PC-3 (cell line): ENCODE measurements at places on chromosomes 11 and 22.

- DNase-seq = no peak
These were observed 46.4 kb upstream of the MN1 start for GRCh38 chr22:27848005-27848404.

DNA sequence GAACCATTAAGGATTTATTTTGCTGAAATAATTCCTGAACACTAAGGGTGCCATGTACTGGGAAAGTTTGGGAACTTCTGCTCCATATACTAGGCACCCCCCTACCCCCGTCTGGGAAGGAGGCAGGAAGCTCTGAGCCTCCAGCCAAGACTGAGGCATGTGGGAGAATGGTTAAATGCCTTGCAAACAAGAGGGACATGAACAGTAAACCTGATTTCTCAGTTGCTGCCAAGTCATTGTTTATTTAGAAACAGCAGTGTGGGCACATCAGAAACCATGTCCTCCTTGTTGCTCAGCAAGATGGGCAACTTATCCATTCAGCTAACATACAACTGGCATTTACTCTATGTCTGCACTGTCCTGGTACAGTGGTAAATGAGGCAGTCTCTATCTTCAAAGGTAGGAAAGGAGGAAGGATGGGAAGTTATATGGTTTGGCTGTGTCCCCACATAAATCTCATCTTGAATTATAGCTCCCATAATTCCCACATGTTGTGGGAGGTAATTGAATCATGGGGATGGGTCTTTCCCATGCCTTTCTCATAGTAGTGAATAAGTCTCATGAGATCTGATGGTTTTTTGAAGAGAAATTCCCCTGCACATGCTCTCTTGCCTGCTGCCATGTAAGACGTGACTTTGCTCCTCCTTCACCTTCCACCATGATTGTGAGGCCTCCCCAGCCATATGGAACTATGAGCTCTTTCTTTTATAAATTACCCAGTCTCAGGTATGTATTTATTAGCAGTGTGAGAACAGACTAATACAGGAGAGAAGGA lies 459.1 kb downstream of the MIAT start:
- peak; percentile 41 for DNase-seq

DNA sequence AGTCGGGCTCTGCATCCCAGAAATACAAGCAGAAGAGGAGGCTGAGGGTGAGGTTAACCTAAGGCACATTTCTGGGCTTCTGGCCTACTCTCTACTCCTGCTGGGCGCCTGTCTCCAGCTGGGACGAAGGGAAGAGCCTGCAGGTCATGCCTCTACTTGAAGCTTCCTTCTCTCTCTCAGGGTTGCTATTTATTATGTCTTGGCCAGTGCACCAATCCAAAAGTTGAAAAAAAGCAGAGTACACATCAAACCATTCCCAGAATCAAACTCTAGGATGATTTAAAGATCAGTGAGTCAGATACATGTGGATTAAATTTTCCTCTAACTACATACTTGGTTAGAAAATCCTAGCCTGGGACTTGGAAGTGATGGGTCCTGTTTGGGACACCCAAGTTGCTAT lies 60.2 kb upstream of the CDON start:
- no peak for DNase-seq

GRCh38 chr11:44624761-44625221 lies 59.3 kb downstream of the CD82 start:
- DNase-seq = no peak

GRCh38 chr11:8283465-8284230 lies 20.0 kb upstream of the LMO1 start:
- no peak for DNase-seq

GRCh38 chr11:62611705-62612365 lies 740 bp downstream of the EML3 start:
- DNase-seq = peak; percentile 52

DNA sequence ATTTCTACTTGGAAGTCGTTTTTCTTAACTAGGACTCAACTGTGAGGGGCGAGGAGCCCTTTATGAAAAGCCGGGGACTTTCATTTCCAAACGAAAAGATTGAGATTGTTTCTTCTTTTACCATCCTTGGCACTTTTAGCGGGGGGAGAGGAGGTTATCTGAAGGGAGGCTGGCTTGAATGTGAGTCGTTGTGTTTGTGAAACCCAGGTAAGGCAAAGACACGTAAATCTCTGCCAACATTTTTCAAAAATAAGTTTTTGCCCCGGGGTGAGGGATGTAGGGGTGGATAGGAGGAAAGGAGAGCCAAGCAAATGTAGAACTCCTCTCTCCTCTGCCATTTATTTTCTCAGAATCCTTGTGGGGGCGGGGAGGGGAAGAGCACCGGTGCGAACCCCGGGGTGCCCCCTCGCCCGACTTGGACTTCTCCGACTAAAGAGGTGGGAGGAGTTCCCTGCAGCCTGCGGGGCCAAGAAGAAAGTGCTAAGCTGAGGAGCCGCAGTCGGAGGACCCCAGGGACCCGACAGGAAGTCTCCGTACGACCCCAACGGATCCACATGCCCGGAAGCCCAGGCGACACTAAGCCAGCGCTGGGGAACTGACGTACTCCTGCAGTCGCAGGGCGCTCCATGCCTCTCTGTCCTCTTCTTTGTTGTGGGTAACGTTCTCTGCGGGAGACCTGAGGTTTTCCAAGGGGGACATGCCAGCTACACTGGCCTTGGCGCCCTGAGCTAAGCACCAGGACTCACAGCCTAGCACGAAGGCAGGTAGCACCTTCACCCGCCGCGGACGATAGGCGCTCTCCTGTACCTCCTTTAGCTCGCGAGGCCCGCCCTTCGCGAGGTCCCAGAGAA lies 2.4 kb upstream of the WT1 start:
- DNase-seq = no peak

DNA sequence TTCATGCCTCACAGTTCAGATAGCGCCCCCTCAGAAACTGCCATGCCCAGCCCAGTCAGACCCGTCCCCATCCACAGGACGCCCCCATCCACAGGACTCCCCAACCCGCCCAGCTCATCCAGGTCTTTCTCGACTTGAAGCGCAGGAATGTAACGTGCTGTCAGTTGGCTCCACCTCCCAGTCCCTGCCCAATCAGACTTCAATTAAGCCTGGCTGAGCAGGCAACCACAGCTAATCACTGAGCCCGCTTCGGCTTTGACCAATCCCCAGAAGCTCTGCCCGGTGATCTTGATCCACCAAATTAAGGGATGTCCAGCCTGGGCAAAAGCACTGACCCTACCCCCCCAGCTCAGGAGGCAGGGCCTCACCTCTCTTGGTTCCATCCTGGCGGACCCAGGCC lies 10.5 kb upstream of the MFNG start:
- no peak for DNase-seq

- DNase-seq = no peak
These were observed 7.5 kb upstream of the GGA1 start for GRCh38 chr22:37601203-37601539.

DNA sequence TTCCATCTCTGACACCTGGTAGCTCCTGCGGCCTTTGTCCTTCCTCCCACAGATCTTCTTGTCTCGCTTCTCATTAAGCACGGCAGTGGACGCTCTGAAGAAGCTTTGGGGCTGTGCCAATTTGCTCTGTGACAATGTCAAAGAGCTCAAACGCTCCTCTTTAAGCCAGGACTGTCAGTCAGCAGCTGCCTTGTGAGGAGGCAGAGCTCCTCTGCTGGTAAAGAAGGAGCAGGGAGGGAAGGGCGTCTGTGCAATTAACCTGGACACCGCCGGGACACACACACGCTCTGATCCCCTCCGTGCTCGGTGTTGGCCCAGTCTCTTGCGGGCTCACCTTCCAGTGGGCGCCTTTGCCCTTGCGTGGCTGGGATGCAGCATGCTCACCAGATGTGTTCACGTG lies 373.9 kb downstream of the BRD1 start:
- no peak for DNase-seq

- no peak for DNase-seq
These were observed 23.7 kb downstream of the TMPRSS13 start for GRCh38 chr11:117905524-117905923.

- DNase-seq = peak; percentile 49
These were observed 216.1 kb upstream of the ZBED5 start for GRCh38 chr11:11073996-11074395.

GRCh38 chr11:17719028-17719937 lies at the start of gene MYOD1:
TSS of gene MYOD1 (plus strand) at chr11:17719571. CDS start at chr11:17719783, 212 bp downstream.
- no peak for DNase-seq

DNA sequence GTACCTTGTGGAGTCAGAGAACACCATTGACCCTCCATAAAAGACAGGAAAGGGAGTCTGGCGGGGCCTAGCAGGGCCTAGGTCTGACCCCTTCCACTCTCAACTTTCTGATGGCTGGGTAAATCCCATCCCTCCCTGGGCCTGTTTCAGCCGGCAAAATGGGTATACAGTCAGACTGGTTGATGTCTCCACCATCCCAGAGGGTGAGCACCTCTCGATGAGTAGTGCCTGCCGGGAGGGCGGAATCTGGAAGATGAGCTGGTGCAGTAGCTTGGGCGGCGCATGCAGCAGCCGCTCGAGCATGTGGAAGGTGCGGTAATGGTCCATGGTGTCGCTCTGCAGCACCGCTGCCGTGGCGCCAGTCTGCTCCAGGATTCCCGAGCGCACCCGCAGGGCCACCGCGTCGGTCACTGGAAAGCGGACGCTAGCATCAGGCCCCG lies 528 bp downstream of the FIBP start:
- peak; percentile 54 for DNase-seq

DNA sequence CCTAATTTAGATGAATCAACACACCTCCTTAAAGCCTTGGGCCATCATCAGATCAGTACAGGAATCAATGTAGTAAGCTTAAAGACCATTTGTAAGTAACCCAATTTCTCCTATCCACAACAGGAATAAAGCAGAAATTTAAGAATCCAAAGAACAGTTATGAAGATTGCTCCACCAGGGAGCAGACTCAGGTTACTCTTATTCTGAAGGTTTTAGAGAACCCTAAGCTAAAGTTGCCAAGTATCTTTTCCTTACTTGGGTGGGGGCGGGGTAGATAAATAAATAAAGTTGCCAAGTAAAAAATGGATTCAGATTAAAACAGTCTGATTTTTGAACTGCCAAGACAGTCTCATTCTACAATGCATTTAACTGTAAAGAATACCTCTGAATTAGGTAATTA lies 18.1 kb downstream of the CKAP5 start:
- no peak for DNase-seq

GRCh38 chr22:22748297-22748743 lies 103.9 kb downstream of the GGTLC2 start:
- DNase-seq = peak; percentile 64

DNA sequence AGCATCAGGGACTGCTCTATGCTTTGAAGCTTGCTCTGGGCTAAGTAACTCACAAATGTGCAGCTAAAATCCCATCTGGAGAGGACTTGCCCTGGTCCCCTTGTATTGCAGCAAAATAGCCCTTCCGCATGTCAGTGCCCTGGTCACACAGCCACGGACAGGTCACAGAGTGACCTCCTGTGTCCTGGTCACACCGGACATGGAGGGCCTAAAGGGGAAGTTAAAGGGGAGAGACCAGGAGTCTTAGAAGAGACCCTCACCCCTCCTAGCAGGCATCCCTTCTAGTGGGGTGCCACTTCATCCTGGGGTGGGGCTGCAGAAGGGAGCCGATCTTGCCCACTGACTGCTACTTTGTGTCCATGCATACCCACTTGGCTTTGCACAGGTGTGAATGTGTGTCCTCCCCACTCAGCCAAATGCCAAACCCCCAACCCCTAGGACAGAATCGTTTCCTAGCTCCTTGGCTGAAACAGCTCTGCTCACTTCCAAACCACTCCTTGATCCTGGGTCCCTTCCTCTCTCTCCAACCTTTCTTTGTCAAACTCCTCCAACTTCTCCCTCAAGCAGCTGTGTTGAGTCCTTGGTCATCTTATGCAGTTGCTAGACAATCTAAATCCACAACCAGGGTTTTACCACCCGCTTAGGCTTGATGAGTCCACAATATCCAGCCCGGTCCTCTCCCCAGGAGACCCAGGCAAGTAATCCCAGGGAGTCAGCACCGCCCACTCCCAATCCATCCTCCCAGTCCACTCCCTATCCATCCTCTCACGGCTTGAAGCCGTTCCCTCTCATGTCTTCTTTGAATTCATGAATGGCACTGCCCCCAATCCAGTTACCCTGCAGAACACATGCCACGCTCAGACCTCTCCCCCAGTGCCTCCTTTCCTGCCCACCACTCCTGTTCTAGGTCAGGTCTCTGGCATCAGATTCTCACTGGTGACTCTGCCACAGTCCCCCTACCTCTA lies 3.3 kb upstream of the FXYD6 start:
- DNase-seq = no peak

- no peak for DNase-seq
These were observed 93.8 kb downstream of the CEP164 start for GRCh38 chr11:117421476-117421875.

- DNase-seq = no peak
These were observed 67.4 kb downstream of the BRD1 start for GRCh38 chr22:49760280-49760629.

DNA sequence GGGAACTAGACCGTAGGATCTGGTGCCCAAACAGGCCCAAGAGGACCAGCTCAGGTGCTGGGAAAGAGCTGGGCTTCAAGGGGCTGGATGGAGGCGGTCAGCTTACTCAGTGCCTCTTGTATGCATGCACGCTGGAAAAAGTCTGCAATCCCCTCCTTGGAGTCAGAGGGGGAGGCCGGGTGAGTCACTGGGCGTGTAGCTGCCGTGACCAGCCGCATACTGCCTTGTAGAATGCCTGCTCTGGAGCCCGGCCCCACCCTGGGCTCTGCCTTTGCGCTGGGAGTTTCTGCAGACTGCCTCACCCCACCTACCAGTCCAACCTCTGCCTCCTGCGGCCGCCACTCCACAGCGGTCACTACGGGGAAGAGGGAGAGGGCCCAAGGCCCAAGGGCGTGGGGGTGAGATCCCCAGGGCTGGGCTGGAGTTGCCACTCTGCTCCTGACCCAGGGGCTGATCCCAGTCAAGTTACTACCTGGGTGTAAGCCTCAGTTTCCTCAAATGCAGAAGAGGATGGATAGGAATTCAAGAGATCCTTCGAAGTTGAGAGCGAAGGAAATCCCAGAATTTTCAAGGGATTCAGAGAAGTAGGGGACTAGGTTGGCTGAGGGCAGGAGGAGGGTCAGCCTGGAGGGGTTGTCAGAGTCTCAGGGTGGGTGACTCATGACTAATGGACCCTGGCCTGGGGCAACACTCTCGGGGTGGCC lies 4.2 kb downstream of the MRGPRF start:
- peak; percentile 95 for DNase-seq

DNA sequence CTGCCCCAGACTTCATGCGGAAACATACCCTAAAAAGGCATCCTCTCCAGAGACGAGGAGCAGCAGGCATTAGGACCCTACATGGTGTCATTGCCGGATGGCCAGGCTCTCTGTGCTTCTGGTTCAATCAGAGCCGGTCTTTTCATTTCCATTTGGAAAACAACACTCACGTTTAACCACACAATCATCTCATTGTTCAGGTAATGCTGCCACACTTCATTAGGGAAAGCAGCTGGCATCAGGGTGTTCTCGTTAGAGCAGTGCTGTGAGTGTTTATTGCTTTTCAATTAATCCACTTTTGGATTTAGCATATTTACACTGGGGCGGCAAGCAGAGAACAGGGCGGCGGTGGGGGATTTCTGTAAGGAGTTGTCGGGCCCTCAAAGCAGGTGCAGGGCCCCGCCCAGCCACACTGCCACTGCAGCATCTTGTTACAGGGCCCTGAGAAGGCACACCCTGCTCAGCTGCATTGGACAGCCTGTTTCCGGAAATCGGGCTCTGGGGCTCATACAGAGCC lies 338.6 kb downstream of the SHANK2 start:
- DNase-seq = no peak

GRCh38 chr11:77082838-77083565 lies 16.2 kb downstream of the CAPN5 start:
- DNase-seq = no peak

- DNase-seq = no peak
These were observed 23.3 kb downstream of the TSPAN32 start for GRCh38 chr11:2325123-2325522.
